ENCODE measurements at places on chromosomes 13 and 19. TPM values are rescaled to one million over a fixed set of nuclear protein-coding genes. Genes with fewer than 3 reads are reported as not detected.

Gene CGB5
- not detected for total RNA-seq

Gene SIGLECL1
- not detected for total RNA-seq

Gene NKPD1
- total RNA-seq = 0.81 TPM

Gene SULT2B1
- not detected for total RNA-seq

Gene IFT88
- 8.8 TPM for total RNA-seq

Gene CELF5
- not detected for total RNA-seq

Gene SYT3
- total RNA-seq = not detected

Gene RFX1
- 5.7 TPM for total RNA-seq

Gene CD33
- 8.1 TPM for total RNA-seq

Gene ZNF616
- total RNA-seq = 2.8 TPM

DNA sequence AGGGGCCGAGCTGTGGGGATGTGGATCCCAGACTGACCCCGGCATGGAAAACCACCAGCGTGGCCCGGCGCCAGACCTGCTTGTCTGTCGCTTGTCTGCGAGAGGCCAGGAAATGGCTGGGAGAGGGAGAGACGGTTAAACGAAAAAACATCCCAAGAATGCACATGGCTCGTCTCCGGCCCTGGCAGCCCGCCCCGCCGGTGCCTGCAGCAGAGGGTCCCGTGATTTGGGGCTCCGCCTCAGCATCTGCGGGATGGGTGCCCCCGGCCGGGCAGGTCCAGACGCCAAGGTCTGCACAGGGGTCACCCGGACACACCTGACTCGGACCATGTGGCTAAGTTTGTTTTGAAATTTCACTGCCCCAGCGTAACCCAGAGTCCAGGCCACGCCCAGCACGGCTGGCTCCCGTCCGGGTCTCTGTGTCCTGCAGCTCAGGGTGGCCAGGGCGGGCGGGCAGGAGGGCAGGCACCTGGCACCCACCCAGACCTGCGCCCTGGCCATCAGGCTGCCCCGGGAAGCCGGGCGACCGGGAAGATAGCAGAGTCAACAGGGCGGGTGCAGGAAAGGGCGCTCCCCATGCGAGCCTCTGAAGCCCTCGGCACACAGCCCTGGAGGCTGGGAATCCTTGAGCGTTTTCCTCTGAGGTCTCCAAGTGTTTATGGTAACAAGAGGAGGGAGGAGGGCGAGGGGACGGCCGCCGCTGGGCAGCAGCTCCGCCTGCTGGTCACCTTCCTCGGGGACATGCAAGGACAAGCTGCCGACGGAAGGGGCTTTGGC is 103.2 kb downstream of the GADD45B start:
- DNase-seq = peak; percentile 70

DNA sequence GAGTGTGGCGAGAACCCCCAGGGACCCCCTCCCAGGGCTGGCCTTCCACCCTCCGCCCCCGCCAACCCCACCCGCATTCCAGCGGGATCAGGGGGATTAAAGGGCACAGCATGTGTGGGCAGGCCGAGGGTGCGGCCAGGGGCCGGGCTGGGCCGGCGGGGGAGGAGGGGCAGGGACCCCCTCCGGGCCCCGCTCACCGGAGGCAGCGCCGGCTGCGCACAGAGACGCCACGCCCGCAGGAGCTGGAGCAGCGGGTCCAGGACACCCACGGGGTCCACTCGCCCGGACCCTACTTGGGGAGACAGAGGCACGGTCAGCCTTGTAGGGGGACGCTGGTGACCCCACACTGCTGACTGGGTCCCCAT is 2.4 kb downstream of the ADAMTSL5 start:
- DNase-seq = no peak

GRCh38 chr19:40806423-40807146 is 7.6 kb downstream of the EGLN2 start:
- DNase-seq = peak; percentile 71

DNA sequence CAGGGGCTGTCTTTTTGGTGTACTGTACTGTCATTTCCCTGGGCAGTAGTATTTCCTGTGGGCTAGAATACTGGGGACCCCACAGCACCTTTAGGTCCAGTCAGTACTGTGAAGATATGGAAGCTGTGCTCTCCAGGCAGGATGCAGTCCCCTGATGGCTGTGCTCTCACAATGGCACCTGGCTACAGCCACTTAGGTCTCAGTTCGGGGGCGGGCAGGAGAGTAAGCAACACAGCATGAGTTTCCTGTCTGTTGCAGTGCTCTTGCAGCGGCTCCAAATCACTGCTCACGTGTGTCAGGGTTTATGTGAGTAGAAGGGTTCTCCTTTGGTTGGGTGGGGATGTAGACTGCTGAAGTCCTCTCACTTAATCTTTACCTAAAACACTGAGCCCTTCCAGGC is 810.4 kb downstream of the DACH1 start:
- no peak for DNase-seq

DNA sequence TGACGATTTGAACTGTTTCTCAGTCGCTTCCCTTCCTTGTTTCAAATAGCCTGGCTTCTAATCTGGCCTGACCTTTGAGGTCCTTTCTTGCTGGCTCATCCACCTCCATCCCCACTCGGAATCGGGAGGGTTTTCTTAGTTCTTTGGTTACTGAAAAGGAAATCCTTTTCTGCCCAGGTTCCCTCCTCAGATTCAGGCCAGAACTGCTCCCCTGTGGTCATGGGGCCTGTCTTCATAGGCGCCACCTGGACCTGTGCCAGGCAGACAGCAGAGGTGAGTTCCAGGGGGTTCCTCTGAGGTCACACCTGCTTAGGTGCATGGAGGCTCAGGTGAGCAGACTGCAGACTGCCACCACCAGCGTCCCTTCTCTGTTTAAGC is 62.4 kb downstream of the AKAP11 start:
- DNase-seq = no peak

- DNase-seq = no peak
Measured at GRCh38 chr19:20278342-20278741, 111.3 kb downstream of the ZNF486 start.

DNA sequence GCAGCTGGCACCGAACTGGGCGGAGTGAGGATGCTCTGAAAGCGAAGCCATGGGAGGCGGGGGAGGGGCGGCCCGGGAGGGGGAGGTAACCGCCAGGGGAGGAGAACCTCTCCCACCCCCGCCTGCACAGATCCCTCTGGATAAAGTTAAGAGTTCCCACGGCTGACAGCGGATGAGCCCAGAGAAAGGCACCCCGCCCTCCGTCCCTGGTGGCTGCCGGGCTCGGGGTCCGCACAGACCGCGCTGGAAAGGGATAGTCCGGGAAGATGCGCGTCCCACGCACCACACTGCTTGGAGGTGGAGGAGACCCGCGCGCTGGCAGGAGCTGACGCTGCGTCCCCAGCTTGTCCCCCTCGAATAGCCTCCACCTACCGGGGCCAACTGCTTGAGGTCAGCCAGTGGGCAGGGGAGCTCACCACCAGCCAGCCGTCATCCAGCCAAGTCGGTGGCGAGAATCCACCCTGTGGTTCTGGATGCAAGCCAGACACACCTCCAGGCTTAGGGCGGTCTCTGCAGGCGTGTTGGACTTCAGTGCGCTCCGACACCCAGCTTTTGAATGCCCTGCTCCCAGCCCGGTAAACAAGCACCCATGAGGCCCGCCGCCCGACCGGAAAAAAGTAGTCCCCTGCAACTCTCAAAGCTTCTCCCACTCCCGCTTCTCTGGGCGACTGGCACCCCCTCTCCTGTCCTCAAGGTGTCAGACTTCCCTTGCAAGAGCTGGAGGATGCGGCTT is at the start of gene TRPC4:
Gene TRPC4, minus strand, starts transcription at position 17 of the 733 bp plus-strand sequence. CDS start 86,439 bp downstream, outside the sequence.
- DNase-seq = no peak

DNA sequence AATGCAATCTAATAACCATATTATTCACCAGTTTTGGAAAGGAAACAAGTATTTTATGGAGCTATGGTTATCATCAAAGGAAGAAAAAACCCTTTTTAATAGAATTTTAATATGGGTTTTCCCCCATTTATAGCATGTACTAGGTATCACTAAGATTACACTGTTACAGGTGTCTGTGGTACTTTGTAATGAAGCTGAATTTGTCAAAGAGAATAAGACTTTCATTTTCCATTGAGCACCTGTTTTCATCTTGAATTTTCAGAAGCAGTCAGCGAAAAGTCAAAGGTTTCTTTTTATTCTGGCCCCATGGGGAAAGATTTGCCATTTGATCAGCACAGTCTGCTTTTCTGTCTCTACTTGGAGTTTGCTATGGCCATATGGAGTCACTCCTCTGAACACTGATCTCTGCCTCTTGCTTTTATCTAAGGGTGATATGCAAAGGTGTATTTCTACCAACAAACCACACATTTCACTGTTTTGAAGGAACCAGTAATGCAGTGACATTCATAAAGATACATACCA is 590.0 kb downstream of the DCT start:
- DNase-seq = no peak

- no peak for DNase-seq
Measured at GRCh38 chr19:4697304-4697703, 26.3 kb downstream of the DPP9 start.

DNA sequence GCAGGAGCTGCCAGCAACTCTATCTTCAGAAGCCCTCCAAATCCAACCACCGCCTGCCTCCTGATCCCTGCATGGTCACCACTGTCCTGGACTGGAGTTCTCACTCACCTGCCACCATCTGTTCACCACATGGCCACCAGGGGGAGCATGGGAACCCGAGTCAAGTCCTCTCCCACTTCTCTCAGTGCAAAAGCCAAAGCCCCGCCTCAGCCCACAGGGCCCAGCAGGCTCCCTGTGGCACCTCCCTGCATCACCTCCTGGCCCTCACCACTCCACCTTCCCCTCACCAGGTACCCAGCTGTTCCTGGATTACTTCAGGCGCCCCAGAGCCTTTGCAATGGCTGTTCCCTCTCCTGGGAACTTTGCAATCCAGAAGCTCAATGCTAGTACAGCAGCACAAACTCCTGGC is 5.3 kb downstream of the DHPS start:
- no peak for DNase-seq

GRCh38 chr19:6737873-6738786 is 750 bp upstream of the GPR108 start:
- DNase-seq = peak; percentile 98

DNA sequence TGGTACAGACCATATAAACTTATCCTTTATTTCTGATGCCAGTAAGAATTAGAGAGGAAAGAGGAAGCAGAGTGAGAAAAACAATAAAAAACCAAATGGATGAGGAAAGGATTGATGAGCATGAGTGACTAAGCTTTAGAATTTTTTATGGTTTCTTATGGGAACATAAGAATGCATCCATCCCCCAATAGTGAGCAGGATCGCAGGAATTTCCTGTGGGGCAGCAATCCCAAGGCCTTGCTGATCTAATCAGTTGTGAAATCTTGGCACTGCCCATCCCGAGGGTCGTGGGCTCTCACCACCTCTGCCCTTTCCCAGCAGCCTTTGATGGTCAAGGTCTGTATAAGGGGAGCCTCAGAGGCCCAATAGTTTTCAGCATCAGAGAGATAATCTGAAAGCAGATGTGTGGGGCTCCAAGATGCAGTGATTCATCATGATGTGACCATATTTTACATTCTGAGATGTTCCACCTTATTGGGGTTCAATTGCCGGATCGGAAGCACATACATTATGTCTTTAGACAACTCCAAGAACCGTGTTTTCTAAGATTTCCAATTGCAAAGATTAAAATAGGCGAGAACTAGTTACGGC is 222.1 kb downstream of the DNAJC15 start:
- no peak for DNase-seq

GRCh38 chr13:46382224-46382623 is 4.8 kb downstream of the RUBCNL start:
- DNase-seq = no peak

DNA sequence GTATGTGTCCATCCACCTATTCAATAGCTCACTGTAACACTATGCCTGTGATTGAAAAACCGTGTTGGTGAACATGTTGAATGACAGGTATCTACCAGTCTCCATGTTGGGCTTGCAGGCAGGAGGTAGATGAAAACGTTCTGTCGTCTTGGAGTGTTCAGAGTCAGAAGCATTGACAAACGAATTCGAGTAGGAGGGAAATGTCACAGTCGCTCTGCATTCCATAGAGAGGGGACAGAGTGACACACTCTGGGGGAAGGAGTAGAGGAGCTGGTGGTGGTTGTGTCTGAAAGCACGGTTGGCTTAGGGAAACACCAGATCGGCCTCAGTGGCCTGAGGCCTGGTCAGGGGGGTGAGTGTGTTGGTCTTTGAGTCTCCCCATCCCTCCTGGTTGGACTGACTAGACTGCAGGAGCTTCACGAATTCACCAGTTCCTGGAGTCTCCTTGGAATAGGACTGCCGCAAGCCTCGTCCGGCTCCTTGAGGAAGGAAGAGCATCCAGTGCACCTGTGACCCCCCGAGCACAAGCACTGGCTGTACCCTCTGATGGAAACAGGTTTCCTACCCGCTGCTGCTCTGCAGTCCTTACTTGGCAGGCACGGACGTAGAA is 105.0 kb upstream of the C1QTNF9B start:
- DNase-seq = no peak

GRCh38 chr13:34857558-34858325 is 84.3 kb upstream of the NBEA start:
- no peak for DNase-seq

- DNase-seq = peak; percentile 38
Measured at GRCh38 chr19:35040826-35041547, 534 bp upstream of the HPN start.

- DNase-seq = no peak
Measured at GRCh38 chr13:101150998-101151397, 265.3 kb downstream of the NALCN start.

DNA sequence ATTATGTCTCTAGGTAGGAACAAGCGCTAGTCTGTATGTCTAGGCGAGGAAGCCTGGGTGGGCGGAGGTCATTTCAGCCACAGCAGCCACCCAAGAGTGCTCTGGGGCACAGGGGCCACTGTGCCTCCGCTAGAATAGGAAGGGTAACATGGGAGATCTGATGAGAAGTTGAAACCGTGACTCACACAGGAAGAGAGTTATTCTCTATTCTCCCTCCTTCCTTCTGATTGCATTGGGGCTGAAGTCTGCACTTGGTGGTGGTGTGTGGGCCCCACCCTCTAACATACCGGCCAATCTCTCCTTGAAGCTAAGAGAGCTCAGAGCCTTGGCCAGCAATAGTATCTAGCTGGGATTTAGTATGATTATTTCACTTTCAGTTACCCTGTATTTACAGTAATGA is 20.3 kb upstream of the GGACT start:
- DNase-seq = no peak

GRCh38 chr19:51664997-51665396 is 18.4 kb upstream of the SIGLEC14 start:
- DNase-seq = no peak

DNA sequence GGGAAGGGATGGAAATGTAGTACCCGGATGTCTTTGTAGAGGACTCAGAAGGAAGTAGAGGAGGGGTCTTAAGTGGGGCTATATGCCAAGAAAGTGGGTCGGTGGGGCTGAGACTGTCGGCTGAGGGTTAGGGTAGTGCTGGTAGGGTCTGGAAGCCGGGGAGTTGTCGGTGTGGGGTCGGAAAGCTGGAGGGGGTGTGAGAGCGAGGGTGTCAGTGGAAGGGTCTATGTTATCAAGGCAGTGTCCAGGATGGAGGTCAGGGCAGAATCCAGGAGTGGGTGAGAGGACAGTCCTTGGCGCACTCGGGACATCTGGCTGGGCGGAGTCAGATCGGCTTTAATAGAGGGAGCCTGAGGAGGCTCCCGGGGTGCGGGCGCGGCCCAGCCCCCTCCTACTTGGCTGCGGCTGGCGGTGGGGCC is 1.7 kb downstream of the HSPB6 start:
- no peak for DNase-seq
